ENCODE measurements at places on chromosomes 1 and 21.
A peak's percentile ranks its signal among the peaks of the same experiment; 100 is the strongest.

DNA sequence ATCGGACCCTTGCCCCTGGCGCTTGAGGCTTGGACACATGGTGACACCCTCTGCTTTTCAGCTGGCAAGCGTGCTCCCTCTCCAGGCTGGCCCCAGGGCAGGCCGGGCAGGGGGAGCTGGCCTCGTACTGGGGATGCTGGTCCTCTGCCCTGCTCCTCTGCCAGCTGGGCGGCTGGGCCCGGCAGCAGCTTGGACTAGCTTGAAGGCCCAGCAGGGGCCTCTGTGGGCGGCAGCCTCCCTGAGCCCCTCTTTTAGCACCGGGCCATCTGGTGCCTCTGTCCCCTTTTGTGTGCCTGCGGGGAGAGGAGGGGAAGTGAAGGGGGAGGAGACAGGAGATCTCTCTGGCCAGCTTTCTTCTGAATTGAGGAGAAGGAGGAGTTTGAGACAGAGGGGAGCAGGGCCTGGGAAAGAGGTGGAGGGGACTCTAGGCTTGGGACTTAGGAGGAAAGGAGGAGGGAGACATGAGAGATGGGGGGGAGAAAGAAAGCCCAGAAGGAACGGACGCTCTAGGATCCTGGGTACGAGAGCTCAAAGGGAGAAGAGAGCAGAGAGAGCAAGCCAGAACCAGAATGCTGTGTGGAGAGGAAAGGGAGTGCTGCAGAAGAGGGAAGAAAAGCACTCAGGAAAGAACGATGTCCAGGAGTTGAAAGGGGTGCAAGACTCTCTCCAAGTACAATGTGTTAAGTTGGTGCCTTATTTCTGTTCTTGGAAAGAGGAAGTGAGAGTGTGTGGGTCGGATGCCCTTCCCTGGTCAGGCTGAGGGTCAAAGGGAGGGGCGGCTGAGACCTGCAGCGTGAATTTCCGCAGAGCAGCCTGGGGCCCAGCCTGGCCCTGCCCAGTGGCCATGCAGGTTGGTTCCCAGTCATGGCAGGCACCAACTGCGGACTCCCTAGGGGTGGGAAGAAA is 40.3 kb downstream of the IER5 start:
- DNase-seq, result no peak

DNA sequence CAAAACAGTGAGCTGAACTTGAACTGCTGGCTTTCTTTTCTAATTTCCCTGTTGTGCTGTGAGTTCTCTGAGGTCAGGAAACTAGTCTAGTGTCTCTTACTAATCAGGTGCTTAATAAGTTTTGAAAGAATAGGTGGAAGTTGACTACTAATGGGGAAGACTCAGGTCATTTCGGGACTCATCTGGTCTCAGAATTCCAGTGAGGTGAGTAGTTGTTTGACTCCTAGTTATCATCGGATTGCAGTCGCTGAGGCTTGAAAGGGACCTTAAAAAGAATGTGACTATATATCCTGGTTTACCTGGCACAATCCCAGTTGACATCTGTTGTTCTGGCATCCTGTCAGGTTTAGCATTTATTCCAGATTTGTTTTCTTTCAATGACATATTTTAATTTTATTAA is 81.4 kb upstream of the SPAG17 start:
- DNase-seq, result peak; percentile 38

GRCh38 chr1:231108516-231109302 is 53.1 kb upstream of the TRIM67 start:
- DNase-seq, result no peak

DNA sequence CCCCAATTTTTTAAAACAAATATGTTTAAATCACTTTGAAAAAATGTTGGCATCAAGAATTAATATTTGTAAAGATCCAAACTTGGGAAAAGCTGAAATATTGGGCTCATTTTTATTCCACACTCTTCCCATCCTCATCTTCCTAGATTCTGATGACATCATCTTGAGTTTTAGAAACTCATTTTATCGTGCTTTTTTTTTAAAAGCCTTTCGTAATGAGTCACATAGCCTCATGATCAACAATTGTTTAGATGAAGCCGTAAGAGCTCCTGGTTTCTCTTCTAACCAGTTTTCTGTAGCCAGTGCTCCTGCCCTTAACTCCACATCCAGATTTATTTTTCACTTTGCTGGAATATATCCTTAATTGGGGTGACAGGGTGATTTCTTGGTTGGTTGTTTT is 78.6 kb downstream of the POFUT2 start:
- peak; percentile 30 for DNase-seq

- DNase-seq, result peak; percentile 69
These were observed 133.2 kb downstream of the KCNJ6 start for GRCh38 chr21:37783016-37783415.

GRCh38 chr1:246107516-246108277 is 399.4 kb downstream of the SMYD3 start:
- peak; percentile 62 for DNase-seq

- DNase-seq, result no peak
These were observed 168.4 kb downstream of the ZC3H11B start for GRCh38 chr1:219444474-219444873.

DNA sequence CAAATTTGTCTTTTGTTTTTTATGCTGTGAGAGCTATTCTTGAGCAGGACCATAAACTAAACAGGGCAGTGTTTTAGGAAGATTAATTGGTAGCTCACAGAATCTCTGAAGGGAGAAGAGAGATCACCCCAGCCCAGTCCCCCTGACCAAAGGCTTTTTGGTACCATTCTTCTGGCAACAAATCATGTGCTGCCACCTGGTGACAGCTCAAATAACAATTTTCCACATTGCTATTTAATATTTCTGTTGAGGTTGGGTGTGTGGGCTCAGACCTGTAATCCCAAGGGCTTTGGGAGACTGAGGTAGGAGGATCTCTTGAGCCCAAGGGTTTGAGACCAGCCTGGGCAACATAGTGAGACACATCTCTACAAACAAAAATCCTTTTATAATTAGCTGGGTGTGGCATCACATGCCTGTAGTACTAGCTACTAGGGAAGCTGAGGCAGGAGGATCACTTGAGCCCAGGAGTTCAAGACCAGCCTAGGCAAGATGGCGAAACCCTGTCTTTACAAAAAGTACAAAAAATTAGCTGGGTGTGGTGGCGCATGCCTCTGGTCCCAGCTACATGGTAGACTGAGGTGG is 2.2 kb upstream of the TESK2 start:
- DNase-seq, result peak; percentile 54

DNA sequence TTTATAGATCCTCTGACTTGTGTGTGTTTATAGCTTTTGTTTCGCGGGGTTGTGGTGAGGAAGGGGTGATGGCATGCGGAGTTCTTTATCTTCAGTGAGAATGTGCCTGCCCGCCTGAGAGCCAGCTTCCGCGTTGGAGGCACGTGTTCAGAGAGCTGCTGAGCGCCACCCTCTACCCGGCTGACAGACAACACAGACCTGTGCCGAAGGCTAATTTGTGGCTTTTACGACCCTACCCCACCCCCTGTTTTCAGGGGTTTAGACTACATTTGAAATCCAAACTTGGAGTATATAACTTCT is 14.4 kb upstream of the CD101 start:
- no peak for DNase-seq

DNA sequence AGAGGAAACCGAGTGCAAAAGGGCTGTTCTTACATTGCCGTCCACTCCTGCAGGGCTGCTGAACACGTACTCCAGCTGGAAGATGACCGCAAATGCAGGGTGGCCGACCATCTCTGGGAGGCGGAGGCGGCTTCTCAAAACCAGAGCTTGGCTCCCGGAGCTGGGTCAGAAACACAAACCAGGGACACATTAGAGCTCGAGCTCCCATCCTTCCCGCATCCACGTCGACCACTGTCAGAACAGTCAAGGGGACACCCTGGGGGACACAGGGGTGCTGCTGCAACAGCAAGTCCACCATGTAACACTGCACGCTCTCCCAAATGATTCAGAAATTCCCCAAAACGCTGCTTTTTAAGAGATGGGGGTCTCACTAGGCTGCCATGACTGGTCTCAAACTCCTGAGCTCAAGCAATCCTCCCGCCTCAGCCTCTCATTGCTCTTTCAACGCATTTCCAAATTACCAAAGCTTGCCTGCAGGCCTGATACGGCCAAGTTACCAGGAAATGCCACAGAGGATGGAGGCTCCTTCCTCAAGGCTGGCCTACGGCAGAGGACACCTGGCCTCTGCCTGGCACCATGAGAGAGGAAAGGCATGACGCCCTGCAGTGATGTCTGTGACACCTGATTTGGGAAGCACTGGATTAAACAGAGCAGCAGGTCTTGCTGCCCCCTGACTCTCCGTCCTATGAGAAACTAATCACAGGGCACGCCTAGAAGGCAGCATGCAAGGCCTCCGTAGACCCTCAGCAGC is 45.0 kb downstream of the NPHP4 start:
- no peak for DNase-seq

GRCh38 chr1:113282008-113282892 is 108.1 kb upstream of the MAGI3 start:
- no peak for DNase-seq
